ENCODE measurements at places on chromosomes 4 and X. TPM values are rescaled to one million over a fixed set of nuclear protein-coding genes. Genes with fewer than 3 reads are reported as not detected.
A peak's percentile ranks its signal among the peaks of the same experiment; 100 is the strongest.

The SPARCL1 gene
- polyA plus RNA-seq = 7.5 TPM

- DNase-seq = peak; percentile 23
Observed at GRCh38 chr4:184250795-184251669, 33.4 kb upstream of the ENPP6 start.

The AKAP14 gene
- polyA plus RNA-seq = not detected

GRCh38 chr4:52618795-52619590, 40.1 kb downstream of the USP46 start:
- no peak for DNase-seq

The BLOC1S4 gene
- 13.7 TPM for polyA plus RNA-seq

- DNase-seq = no peak
Observed at GRCh38 chr4:173181848-173182247, 13.2 kb downstream of the GALNT7 start.

DNA sequence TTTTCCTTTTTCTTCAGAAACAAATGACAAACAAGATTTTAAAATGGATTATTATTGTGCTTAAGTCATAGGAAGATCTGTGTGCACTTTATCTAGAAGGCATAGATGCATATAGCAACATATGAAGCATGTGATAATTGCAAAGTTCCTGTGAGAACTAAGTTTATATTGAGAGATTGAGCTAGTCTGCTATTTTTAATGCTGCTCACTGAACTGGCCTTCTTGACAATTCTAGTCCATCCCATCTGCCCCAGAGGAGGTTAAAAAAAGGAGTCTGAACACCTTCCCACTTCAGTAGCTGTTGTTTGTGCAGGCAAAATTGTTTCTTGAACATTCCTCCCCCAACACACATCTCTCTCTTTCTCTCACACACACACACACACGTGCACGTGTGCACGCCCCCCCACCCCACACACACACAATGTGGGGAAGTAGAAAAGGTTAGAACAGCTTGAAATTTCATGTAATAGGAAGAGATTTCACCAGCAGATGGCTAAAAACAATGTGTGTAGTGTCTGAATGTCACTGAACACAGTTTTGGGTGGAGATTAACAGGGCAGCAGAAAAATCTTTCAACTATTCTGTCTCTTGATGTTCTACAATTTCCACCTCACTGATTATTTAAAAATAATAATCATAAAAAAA, 108.0 kb downstream of the GPM6A start:
- no peak for DNase-seq

DNA sequence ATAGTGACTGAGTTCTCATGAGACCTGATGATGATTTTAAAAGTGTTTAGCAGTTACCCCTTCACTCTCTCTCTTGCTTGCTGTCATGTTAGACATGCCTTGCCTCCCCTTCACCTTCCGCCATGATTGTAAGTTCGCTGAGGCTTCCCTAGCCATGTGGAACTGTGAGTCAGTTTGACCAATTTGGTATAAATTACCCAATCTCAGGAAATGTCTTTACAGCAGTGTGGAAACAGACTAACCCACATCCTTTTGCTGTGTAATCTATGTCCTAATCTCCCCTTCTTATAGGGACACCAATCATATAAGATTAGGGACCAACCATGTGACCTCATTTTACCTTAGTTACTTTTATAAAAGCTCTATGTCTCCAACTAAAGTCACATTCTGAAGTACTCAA, 677.8 kb downstream of the ADGRL3 start:
- no peak for DNase-seq

The WDFY3 gene
- 47.8 TPM for polyA plus RNA-seq

- no peak for DNase-seq
Observed at GRCh38 chrX:14927401-14927800, 54.2 kb downstream of the MOSPD2 start.

- DNase-seq = no peak
Observed at GRCh38 chr4:186036976-186037581, 31.9 kb upstream of the TLR3 start.

DNA sequence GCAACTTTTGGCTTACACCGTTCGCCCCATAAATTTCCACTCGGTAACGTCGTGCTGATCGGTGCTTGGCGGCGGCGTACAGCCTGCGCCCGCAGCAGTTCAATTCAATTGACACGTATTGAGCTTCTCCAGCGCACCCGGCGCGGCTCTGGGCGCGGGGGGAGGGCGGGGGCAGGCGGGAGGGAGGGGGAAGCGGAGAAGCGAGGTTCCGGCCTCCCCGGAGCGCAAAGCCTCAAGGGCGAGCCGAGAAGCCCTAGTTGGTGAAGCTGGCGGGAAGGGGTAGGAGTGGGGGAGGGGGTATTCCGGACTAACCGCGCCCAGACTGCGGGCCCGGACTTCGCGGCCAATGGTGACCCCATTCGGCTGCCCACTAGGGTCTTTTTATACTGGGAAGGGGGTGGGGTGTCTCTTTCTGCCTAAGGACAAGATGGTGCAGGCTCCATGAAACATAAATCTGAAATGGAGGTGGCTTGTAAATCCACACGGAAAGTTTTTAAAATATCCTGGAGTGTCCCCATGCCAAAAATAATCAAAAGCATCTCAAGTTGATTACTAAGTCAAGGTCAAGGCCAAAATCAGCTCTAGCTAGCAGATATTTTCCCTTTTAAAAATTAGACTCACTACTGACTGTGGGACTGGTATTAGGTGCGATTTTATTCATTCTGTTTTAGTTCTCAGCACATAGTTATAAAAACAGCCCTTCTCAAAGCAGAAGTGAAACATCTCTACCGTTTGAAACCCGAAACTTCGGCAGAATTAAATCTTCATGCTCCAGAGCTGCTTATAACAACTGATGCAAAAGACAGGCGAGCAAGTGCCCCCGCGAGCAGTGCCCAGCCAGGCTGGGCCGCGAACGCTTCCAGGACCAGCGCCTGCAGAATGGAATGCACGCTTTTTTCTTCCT, 1.5 kb upstream of the BCOR start:
- DNase-seq = no peak

The GYG2 gene
- 17.8 TPM for polyA plus RNA-seq

GRCh38 chrX:55196688-55197087, 23.5 kb upstream of the PAGE5 start:
- no peak for DNase-seq

GRCh38 chrX:96985046-96985445, 101.3 kb downstream of the RPA4 start:
- DNase-seq = no peak

The PHEX gene
- polyA plus RNA-seq = 0.54 TPM

The TCP11X2 gene
- polyA plus RNA-seq = 1.5 TPM

DNA sequence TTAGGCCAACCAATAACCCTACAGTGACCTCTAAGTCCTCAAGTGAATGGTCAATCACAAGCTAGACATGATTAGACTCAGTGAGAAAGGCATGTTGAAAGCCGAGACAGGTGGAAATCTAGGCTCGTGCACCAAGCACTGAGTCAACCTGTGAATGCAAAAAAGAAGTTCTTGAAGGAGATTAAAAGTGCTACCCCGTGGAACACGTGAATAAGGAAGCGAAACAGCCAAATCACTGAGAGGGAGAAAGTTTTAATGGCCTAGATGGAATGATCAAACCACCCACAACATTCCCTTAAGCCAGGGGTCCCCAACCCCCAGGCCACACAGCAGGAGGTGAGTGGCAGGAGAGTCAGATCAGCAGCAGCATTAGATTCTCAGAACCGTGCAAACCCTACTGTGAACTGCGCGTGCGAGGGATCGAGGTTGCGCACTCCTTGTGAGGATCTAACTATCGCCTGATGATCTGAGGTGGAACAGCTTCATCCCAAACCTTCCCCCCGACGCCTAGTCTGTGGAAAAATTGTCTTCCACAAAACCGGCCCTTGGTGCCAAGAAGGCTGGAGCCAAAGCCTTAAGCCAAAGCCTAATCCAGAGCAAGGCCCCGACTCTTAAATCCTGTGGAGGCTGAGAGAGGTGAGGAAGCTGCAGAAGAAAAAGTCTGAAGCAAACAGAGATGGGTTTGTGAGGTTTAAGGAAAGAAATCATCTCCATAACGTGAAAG, 19.5 kb upstream of the PDE6B start:
- no peak for DNase-seq

DNA sequence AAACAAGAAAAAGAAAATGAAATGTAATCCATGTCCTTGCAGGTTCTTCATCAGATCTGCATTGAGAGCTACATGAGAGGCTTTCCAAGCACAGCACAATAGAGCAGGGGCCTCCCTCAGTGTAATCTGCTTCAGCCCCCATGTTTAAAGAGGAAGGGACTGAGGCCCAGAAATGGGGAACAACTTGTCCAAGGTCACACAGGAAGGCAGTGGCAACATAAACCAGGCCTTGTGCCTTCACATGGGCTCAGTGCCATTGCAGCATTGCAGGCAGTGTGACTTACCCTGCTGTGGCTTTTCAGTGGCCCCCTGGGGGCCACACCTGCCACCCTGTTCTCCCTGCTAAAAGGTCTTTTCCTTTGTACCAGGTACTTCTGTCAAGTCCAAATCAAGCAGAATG, 20.9 kb upstream of the CD99L2 start:
- DNase-seq = no peak

The TDO2 gene
- polyA plus RNA-seq = 2.5 TPM

The TBX22 gene
- 3.4 TPM for polyA plus RNA-seq

GRCh38 chr4:12270546-12270945, 841.9 kb upstream of the HS3ST1 start:
- no peak for DNase-seq

The RIPPLY1 gene
- polyA plus RNA-seq = 2.5 TPM

GRCh38 chrX:115344885-115345614, 55.5 kb downstream of the LUZP4 start:
- DNase-seq = peak; percentile 55

GRCh38 chr4:173291899-173292298, 42.3 kb downstream of the HMGB2 start:
- DNase-seq = no peak

The F11 gene
- 4.1 TPM for polyA plus RNA-seq

The SLC10A7 gene
- 17.0 TPM for polyA plus RNA-seq

The EXOC1L gene
- polyA plus RNA-seq = not detected

GRCh38 chr4:37687681-37688080, 1.5 kb upstream of the RELL1 start:
- no peak for DNase-seq

- DNase-seq = no peak
Observed at GRCh38 chrX:45240301-45240700, 39.6 kb upstream of the DIPK2B start.

DNA sequence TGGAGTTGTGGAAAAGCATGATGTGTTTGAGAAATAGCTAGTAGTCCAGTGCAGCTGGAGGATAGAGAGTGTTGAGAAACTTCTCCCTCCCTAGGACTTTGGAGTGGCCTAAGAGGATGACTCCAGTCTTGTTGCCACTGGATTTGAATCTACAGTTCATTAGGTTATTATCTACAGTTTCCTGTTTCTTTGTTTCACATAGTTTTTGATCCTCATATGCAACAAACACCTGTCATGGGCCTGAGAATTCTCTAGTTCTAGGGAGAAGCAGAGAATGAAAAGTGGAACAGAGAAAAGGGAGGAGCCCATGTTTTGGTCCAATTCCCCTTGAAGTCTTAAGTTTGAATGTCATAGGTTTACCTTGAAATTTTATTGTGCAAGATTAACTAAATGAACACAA, 73.6 kb upstream of the TBC1D9 start:
- no peak for DNase-seq

DNA sequence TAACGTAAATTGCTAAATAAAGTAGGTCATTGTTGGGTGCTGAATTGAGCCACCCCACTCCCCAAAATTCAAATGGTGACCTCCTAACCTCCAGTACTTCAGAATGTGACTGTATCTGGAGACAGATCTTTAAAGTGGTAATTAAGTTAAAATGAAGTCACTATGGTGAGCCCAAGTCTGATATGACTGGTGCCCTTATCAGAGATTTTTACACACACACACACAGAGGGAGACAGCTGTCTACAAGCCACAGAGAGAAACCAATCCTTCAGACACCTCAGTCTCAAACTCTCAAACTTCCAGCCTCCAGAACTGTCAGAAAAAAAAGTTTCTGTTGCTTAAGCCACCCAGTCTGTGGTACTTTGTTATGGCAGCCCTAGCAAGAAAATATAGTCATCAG, 879.2 kb upstream of the INTU start:
- no peak for DNase-seq

GRCh38 chrX:96971812-96972211, 88.1 kb downstream of the RPA4 start:
- no peak for DNase-seq

DNA sequence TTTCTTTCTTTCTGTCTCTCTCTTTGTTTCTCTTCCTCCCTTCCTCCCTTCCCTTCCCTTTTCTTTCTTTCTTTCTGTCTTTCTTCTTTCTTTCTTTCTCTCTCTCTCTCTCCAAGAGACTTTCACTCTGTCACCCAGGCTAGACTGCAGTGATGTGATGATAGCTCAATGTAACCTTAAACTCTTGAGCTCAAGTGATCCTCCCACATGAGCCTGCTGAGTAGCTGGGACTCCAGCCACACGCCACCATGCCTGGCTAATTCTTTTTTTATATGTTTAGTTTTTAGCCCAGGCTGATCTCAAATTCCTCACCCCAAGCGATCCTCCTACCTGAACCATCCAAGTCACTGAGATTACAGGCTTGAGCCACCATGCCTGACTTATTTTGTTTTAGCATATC, 64.3 kb upstream of the EMCN start:
- no peak for DNase-seq

GRCh38 chr4:101265816-101266172, 81.5 kb downstream of the PPP3CA start:
- no peak for DNase-seq

GRCh38 chrX:53239474-53239873, 14.5 kb upstream of the KDM5C start:
- DNase-seq = no peak

DNA sequence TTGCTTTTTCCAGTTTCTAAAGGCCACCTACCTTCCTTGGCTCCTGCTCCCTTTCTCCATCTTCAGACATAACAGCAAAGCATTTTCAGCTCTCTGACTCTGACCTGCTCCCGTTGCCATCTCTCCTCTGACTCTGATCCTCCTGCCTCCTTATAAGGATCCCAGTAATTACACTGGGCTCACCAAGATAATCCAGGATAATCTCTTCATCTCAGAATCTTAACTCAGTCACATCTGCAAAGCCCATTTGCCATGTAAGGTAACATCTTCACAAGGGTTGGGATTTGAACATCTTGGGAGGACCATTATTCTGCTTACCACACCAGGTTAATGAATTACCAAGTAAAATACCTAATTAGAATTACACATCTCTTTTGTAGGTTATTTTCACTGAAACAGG, 41.3 kb upstream of the MAGED1 start:
- DNase-seq = no peak

DNA sequence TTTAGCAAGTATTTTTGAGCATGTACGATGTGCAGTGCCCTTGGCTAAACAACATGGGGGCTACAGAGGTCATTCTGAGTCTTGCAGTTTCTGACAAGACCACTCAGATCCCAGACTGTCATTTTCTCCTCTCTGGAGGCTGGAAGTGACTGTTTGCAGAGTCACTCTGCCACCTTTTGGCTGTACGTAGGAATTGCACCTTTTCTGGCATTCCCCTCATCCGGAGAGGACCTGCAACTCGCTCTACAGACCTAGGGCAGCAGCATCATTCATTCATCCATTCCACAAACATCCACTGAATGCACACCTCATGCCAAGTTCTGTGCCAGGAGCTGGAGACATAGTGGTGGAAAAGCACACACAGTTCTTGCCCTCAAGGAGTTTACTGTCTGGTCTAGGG, 160.4 kb upstream of the GPR101 start:
- no peak for DNase-seq

Data from renal cortex interstitium (tissue), 15 donors.